Thyroid gland (tissue), 4 donors: ENCODE measurements at places on chromosomes 2 and 18. TPM values are rescaled to one million over a fixed set of nuclear protein-coding genes. Genes with fewer than 3 reads are reported as not detected.

DNA sequence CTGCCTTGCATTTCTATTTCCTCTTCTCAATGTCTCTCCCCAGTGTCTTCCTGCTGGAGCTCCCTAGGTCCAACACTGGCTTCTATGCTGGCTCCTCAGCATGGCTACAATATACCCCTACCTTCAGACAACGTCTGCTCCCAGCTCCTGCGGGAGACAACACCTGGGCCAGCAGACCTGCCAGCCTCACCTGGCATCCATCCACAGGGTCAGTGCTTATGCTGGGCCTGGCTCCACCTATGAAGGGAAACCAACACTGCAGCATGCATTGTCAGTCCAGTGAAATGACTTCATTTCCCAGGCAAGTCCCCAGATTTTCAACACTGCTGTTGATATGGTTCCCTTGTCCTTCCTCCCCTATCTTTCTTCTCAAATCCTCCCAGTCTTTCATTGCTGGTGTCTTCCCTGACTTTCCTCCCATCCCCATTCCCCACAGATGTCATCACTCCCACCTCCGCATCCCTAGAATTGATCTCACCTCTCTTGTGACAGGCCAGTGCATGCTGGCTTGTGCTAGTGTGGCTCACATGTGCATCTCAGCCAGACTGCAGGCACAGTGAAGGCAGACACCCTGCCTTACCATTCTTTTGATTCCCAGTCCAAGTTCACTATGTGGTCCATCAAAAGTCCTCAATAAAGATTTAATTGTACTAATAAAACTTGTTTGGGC, 98.0 kb downstream of the MYO5B start:
- DNase-seq = peak; percentile 63
- H3K36me3 ChIP-seq = no peaks in the 10 kb centered on the region
- peaks cover 26% of the 10 kb centered on the region for H3K4me1 ChIP-seq
- no peak overlapping the region for H3K27ac ChIP-seq
- H3K4me3 ChIP-seq = no peak overlapping the region

PAX8 gene
- 1,743 TPM for total RNA-seq

HAAO gene
- 4.2 TPM for total RNA-seq

GCKR gene
- total RNA-seq = not detected

DNA sequence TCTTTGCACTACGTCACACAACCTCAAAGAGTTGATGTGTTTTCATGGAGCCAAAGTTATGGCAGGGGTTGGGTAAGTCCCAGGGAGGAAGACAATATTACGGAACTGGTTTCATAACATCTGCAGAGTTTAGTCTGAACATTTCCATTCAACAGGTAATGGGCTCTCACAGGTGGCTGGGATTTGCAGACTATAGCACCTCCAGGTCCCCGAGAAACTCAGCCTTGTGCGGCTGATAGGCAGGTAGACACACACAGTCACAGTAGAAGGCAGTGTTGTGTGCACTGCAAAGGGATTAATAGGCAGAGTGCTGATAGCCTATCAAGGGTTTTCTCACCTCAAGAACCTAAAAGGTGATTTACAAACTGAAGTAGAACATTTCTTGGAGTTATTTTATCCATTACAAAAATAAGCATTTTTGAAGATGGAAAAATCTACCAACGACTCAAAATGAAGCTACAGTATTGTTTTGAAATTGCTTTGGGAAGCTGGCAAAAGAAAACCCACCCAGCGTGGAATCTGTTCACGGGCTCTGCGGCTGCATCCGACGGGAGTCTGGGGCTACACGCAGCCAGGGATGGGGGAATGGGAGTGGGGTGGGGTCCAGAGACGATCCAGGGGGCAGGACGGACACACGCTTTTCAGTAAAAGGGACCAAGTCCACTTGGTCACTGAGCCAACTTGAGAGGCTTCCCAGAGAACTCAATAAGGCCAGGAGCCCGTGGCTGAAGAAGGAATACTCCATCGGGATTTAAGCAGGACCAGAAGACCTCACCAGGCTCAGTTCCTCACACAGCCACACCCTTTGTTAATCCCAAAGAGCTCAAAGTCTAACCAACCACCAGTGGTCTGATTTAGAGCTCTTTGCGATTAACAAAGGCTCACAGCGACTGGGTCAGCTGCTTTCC, 82.9 kb downstream of the CHRNA1 start:
- no peaks in the 10 kb centered on the region for H3K36me3 ChIP-seq
- no peaks in the 10 kb centered on the region for H3K27me3 ChIP-seq
- H3K4me3 ChIP-seq = no peak overlapping the region
- H3K27ac ChIP-seq = peak overlapping the region; percentile 87
- peaks cover 9% of the 10 kb centered on the region for H3K4me1 ChIP-seq
- DNase-seq = no peak

GRCh38 chr2:65382776-65383357, 49.5 kb downstream of the SPRED2 start:
- H3K27ac ChIP-seq = peak overlapping the region; percentile 88
- DNase-seq = peak; percentile 96
- no peaks in the 10 kb centered on the region for H3K36me3 ChIP-seq
- H3K4me1 ChIP-seq = peaks cover 46% of the 10 kb centered on the region
- no peaks in the 10 kb centered on the region for H3K27me3 ChIP-seq
- H3K4me3 ChIP-seq = no peak overlapping the region

SERPINB11 gene
- total RNA-seq = not detected

FN1 gene
- total RNA-seq = 215 TPM

DNA sequence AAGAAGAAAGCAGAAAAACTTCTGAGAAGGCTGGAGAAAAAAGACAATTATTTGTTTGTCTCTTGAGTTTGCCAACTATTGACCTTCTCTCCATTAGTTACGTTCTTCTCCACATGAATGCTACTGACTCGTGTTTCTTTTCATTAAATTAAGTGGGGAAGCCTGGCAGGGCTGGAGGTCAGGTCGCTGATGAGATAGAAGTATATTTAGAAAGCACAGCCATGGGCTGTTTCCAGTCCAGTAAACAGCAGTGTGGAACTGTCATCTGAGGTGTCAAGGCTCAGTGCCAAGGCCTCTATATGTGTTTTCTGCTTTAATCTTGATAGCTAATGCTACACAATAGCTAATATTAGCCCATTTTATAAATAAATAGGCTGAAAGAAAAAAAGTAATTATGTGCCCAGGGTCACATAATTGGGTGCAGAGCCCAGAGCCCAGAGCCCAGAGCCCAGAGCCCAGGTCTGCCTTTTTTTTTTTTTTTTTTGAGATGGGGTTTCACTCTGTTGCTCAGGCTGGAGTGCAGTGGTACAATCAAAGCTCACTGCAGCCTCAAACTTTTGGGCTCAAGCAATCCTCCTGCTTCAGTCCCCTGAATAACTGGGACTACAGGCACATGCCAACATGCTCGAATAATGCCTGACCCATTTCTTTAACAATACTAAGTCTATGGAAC, 6.3 kb downstream of the MSGN1 start:
- no peak overlapping the region for H3K27ac ChIP-seq
- no peaks in the 10 kb centered on the region for H3K4me1 ChIP-seq
- H3K4me3 ChIP-seq = no peak overlapping the region

GRCh38 chr2:27765621-27766286, 5.8 kb upstream of the MRPL33 start:
- no peaks in the 10 kb centered on the region for H3K36me3 ChIP-seq
- no peak overlapping the region for H3K4me3 ChIP-seq
- H3K27me3 ChIP-seq = no peaks in the 10 kb centered on the region
- H3K4me1 ChIP-seq = no peaks in the 10 kb centered on the region
- peak; percentile 75 for DNase-seq

DNA sequence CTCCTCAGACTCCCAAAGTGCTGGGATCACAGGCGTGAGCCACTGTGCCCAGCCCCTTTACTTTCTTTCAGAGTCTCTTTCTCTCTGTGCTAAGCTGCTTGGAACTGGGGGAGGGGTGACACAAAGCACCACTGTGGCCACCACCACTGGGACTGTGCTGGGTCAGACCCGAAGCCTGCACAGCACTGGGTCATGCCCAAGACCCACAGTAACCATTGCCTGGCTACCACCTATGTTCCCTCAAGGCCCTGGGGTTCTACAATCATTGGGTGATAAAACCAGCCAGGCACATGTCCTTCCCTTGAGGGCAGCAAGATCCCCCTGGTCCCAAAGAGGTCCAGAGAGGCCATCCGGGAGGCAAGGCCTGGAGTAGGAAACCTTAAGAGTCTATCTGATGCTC, 9.1 kb upstream of the CAB39 start:
- no peak for DNase-seq
- H3K36me3 ChIP-seq = no peaks in the 10 kb centered on the region
- no peaks in the 10 kb centered on the region for H3K27me3 ChIP-seq
- no peak overlapping the region for H3K4me3 ChIP-seq
- no peak overlapping the region for H3K27ac ChIP-seq
- no peaks in the 10 kb centered on the region for H3K4me1 ChIP-seq

- DNase-seq = no peak
- no peaks in the 10 kb centered on the region for H3K27me3 ChIP-seq
- H3K36me3 ChIP-seq = no peaks in the 10 kb centered on the region
- H3K4me1 ChIP-seq = peaks cover 61% of the 10 kb centered on the region
- no peak overlapping the region for H3K4me3 ChIP-seq
- no peak overlapping the region for H3K27ac ChIP-seq
These were observed 36.5 kb downstream of the LPIN2 start for GRCh38 chr18:2976218-2977132.

DNA sequence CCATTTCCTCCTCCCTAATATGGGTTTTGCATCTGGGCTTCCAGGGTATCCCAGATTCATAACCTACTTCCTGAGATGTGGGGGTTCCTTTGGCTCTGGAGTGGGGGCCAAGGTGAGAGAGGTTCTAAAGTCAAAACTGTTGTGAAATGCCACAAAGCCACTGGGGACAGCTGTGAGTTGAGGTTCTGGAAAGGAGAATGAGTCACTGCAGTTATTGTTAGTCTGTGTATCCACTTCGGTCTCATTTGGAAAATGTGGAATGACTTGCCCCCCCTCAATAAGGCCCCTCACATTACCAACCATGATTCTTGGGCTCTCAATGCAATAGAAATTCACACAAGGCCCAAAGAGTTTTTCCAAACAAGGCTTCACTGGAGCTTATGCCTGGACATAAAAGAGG, 51.1 kb upstream of the LGALSL start:
- no peak overlapping the region for H3K4me3 ChIP-seq
- H3K4me1 ChIP-seq = peaks cover 65% of the 10 kb centered on the region
- H3K27me3 ChIP-seq = no peaks in the 10 kb centered on the region
- DNase-seq = no peak
- H3K36me3 ChIP-seq = no peaks in the 10 kb centered on the region

C2orf78 gene
- not detected for total RNA-seq

DNA sequence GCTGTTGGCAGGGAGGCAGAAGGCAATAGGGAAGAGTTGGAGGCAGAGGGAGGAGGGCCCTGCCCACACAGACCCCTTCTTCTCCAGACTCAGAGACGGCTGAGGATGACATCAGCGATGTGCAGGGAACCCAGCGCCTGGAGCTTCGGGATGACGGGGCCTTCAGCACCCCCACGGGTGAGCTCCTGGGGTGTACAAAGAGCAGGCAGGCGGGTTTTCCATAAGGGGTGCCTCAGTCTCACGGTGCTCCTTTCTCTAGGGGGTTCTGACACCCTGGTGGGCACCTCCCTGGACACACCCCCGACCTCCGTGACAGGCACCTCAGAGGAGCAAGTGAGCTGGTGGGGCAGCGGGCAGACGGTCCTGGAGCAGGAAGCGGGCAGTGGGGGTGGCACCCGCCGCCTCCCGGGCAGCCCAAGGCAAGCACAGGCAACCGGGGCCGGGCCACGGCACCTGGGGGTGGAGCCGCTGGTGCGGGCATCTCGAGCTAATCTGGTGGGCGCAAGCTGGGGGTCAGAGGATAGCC, 10.0 kb downstream of the SPEG start:
- H3K36me3 ChIP-seq = no peaks in the 10 kb centered on the region
- H3K4me1 ChIP-seq = peaks cover 10% of the 10 kb centered on the region
- H3K27me3 ChIP-seq = peaks cover 8% of the 10 kb centered on the region
- no peak overlapping the region for H3K27ac ChIP-seq
- H3K4me3 ChIP-seq = no peak overlapping the region

DNA sequence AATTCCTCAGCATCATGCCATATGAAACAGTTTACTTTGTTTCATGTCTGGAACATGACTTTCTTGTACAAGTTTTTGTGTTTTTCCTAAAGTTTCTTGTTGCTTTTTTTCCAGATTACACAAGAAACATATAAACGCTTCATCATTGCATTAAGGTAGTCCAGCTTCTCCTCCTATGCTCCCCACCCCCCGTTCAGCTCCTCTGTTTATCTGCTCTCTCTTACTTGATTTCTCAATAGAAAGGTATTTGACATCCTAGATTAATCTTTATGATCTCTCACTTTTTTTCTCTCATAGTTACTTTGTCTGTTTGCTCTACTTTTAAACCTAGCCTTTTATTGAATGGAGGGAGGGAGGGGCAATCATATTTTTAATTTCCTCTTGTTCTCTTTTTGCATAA, 25.4 kb downstream of the SLC40A1 start:
- no peak for DNase-seq
- H3K4me1 ChIP-seq = no peaks in the 10 kb centered on the region
- no peak overlapping the region for H3K27ac ChIP-seq
- no peaks in the 10 kb centered on the region for H3K27me3 ChIP-seq
- H3K4me3 ChIP-seq = no peak overlapping the region

GRCh38 chr2:18047896-18048657, 169.6 kb downstream of the KCNS3 start:
- peak; percentile 7 for DNase-seq
- no peaks in the 10 kb centered on the region for H3K27me3 ChIP-seq
- H3K27ac ChIP-seq = no peak overlapping the region
- H3K4me3 ChIP-seq = no peak overlapping the region

GRCh38 chr2:201860636-201861066, 54.3 kb downstream of the CDK15 start:
- H3K27me3 ChIP-seq = no peaks in the 10 kb centered on the region
- DNase-seq = peak; percentile 28
- H3K4me3 ChIP-seq = no peak overlapping the region

DNA sequence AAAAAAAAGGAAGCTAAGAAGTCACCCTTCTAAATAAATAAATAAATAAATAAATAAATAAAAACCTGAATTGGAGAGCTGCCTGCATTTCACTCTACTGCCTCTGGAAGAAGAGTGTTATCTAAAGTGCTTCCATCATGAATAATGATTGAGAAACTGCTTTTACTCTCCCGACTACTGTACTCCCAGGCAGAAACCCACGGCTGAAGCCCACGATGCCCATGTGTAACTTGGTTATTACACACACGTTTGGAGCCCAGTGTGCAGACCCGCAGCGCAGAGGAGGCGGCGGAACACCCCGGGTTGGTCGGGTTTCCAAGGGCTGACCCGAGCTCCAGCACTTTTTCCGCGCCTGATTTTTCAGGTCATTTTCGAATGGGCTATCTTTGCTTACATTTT, 697 bp upstream of the SPATS2L start:
- no peaks in the 10 kb centered on the region for H3K36me3 ChIP-seq
- H3K4me3 ChIP-seq = peak overlapping the region; percentile 1
- peaks cover 19% of the 10 kb centered on the region for H3K4me1 ChIP-seq
- H3K27ac ChIP-seq = peak overlapping the region; percentile 91
- peak; percentile 52 for DNase-seq
- no peaks in the 10 kb centered on the region for H3K27me3 ChIP-seq

SAG gene
- 0.21 TPM for total RNA-seq

SLC30A3 gene
- total RNA-seq = 0.98 TPM

UGT1A8 gene
- total RNA-seq = not detected

GRCh38 chr2:30346471-30347169, 100.4 kb upstream of the LCLAT1 start:
- DNase-seq = peak; percentile 93
- H3K36me3 ChIP-seq = no peaks in the 10 kb centered on the region
- H3K27me3 ChIP-seq = no peaks in the 10 kb centered on the region
- H3K4me1 ChIP-seq = peaks cover 32% of the 10 kb centered on the region
